ENCODE measurements at places on chromosomes 5 and 9.
A peak's percentile ranks its signal among the peaks of the same experiment; 100 is the strongest.

- no peak for DNase-seq
Observed at GRCh38 chr5:137902408-137903133, 13.3 kb downstream of the PKD2L2 start.

DNA sequence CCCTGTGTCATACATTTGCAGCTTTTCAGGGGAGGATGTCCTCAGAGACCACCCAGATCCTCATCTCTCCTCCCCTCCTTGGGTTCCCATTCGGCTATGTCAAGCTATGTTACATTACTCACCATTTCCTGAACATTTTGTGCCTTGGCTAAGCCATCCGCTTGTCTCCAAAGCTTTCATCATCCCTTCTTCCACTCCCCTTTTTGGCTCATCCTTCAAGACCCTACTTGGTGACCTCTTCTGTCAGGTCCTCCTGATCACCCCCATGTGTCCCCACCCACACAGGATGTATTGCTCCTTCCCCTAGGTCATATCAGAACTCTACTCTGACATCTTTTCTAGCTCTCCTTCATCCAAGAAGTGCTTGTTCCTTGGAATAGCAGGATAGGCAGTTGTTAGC, 81.8 kb downstream of the BOD1 start:
- DNase-seq = no peak

- DNase-seq = no peak
Observed at GRCh38 chr5:67146574-67146973, 50.0 kb downstream of the CD180 start.

- no peak for DNase-seq
Observed at GRCh38 chr9:77943057-77943456, 88.6 kb downstream of the GNAQ start.

DNA sequence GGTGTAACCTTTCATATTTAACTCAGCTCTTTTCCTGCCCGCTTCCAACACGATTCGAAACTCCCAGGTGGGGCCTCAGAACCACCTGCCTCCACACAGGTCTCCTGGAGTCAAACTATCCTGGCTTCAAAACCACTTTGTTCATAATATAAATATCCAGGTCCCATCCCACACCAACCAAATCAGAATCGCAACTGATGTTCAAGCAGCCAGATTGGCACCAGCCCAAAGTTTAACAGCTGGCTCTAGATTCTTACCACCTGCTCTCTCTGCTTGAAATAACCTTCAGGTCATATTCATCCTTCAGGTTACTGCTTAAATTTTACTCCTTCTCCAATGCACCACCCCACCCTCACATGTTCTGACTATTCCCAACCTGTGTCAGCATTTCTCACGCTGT, 231.4 kb upstream of the TRPM3 start:
- no peak for DNase-seq

GRCh38 chr5:157571357-157571827, 4.2 kb downstream of the ADAM19 start:
- DNase-seq = no peak

GRCh38 chr5:82595113-82595512, 317.0 kb upstream of the RPS23 start:
- no peak for DNase-seq

DNA sequence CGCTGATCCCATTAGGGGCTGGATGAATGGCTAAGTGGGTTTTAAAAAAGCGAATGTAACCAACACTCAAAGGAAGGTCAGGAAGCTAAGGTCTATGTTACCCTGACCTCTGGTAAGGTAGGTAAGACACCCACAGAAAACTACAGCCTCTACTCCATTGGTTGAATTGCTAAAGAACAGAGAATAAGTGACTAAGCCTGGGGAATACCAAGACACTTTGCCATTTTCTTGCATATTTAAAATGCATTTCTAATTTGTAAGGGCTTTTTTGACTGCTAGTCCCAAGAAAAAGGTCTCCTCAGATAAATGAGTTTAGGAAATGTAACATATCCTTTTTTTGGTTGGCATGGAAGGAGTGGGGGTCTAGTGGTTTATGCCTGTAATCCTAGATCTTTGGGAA, 368.7 kb downstream of the BNC2 start:
- DNase-seq = no peak

DNA sequence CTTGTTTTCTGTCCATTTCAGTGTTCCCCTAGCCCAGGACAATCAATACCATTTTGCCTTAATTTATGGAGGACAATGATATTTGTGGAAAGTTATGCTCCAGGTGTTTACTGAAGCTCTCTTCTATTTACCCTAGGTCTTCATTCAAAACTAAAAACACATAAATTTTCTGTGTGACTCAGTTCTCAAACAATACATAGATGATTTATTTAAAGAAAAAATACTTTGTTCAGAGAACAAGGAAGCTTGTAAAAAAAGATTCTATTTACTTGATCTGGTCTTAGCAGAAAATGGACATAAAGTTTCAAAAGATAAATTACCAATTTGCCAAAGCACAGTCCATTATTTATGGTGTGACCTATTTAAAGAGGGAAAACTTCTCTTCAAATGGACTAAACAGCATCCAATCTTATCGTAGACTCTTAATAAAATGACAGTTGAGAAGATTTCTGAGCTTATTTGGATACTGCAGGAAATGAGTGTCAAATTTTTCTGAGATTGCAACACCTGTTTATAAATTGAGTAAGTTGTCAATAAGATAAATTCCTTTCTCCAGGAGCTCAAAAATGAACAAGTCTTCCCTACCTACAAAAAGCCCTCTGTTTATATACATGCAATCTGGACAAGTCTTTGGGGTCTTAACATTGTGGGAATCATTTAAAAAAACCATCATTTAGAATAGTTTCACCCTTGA, 627.2 kb downstream of the PSAT1 start:
- DNase-seq = no peak

DNA sequence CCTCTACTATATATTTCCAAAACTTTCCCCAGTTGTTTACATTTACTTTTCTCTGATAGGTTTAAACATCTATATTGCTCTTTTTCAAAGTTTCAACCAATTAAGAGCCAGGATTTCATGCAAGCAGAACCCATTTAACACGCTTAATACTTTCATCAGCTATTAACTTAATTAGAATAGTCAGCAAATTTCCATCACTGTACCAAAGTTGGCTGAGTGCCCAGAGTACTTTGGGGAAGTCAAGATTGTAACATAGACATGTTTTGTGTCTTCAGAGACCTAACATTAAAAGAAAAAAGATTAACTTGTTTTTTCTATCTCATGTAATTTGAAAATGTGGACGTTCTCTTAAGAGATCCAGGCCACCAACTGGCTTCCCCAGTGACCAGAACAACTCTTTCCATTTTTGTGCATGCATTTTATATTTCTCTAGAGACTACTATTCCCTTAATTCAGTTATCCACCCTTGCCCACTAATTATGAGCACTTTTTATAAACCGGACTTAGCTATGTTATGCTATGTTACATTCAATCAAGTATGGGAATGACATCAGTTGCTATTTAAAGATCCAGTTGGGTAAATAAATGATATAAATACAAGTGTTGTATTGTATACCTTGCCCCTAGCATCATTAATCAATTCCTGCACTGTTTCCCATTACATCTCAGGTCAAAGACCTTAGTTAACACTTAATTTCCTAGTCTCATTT, 478.1 kb upstream of the NMUR2 start:
- DNase-seq = no peak

GRCh38 chr5:124908581-124909451, 162.4 kb upstream of the ZNF608 start:
- DNase-seq = no peak

- no peak for DNase-seq
Observed at GRCh38 chr5:135133181-135133580, 99.2 kb upstream of the PITX1 start.

- DNase-seq = no peak
Observed at GRCh38 chr5:152397581-152397980, 7.5 kb downstream of the NMUR2 start.

DNA sequence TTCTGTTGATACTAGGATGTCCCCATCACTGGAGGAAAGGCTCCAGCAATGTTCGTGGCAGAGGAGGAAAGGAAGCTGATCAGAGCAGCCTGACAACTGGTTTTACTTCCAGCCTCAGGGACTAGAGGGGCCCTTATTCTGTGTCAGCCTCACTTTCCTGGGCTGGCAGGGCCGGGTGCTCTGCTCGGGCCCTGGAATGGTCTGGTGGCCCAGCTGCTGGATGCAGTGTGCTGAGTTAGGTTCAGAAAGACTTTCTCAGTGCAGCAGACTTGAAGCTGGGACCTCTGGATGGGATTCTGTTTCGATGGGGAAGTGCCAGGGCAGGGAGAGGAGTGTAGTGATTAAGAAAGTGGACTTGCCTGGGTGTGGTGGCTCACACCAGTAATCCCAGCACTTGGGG, 81.0 kb downstream of the MACROH2A1 start:
- no peak for DNase-seq

GRCh38 chr5:54370982-54371381, 60.6 kb upstream of the ARL15 start:
- DNase-seq = no peak

DNA sequence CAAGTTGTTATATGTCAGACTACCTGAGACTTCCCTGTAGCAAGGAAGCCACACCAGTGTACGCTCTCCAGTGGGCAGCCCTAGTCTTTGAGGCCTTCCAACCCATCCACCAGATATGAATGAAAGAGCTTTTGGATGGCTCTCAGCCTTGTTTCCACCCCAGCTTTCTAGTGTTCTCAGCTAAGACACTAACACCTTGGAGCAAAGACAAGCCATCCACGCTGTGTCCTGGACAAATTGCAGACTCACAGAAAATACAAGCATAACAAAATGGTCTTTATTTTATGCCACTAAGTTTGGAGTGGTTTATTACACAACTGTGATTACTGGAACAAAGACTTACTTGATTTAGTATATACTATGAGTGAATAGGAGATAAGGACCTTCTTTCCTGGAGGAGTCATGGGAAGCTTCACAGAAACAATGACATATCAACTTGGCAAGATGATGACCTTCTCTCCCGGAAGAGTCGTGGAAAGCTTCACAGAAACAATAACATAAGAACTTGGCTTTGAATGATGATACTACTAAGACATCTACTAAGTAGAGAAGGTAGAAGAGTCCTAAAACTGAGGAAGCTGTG, 134.0 kb upstream of the VCAN start:
- no peak for DNase-seq

GRCh38 chr5:1174122-1174936, 27.1 kb upstream of the SLC6A19 start:
- peak; percentile 81 for DNase-seq

GRCh38 chr5:17024686-17025180, 88.6 kb upstream of the MYO10 start:
- peak; percentile 73 for DNase-seq

- DNase-seq = no peak
Observed at GRCh38 chr5:20949636-20950035, 961.6 kb upstream of the CDH18 start.

DNA sequence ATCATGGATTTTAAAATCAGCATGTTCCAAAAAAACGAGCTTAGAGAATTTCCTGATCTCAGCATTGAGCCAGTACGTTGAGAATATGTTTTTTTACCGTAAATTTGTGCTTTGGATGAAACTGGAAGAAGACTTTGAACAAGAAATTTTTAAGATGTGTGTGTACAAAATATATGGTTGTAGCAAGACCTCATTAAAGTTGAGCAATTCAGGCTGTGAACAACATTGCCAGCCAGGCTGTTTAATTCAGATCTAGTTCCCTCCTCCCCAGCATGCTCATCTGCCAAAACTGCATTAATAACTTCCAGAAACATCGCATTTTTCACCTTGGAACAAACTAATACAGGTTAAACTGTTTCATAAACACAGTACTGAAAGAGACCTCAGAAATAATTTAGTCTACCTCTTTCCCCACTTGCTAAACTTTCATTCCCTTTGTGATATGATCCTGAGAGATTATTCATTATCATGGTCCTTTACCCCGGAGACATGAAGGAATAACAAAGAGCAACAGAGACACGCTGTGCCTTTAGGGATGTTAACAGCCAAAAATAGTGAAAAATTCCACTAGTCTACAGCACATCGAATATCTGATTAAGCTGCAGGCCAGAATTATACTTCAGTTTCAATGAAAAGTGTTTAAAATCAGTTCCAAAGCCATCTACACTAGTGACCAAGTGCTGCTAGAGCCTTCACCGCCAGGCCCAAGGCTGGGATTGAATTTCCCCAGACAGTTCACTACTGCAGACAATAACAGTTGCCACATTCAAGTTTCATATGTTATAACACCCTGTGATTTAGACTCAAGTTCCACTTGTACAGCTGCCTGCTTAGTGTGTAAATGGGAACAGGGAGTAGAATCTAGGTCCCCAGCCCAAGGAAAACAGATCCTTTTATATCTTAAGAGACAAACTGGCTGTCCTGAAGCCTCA, 89.6 kb downstream of the EFNA5 start:
- DNase-seq = peak; percentile 41

GRCh38 chr5:419970-420369, 23.0 kb upstream of the EXOC3 start:
- DNase-seq = no peak

DNA sequence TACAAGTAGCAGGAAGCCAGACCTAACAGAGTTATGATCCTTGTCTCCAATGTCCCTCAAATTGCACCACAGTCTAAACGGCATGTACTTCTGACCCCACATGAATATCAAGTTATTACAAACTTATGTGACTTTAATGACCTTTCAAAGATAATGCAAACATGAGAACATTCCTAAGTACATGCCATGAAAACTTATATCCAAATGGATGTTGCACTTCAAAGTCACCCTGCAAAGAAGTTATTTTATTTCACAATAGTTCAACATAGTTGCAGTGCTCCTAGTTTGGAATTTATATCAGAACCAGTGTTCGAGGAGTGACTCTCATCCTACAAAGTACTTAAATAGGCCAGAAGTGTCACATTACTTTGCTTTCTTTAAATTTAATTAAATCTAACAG, 41.2 kb upstream of the ITGA1 start:
- peak; percentile 33 for DNase-seq

GRCh38 chr5:150999704-151000442, 20.5 kb upstream of the GPX3 start:
- DNase-seq = no peak

DNA sequence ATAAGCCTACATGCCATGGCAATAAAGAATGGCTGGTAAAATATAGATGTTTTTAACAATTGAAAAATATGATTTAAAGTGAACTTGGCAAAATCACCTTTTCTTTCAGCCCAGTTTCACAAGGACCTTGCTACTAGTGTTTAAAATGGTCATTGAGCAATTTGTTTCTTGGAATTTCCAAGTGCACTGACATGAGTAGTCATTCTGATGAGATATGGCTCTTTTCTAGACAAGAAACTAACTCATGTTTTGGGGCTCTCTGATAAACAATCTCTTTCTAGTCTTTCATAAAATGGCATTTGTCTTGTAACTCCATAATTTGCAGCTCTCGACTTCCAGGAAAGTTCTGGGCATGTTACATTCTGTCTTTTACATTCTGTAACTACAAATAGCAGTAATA, 176.8 kb downstream of the NR2F1-AS1 start:
- DNase-seq = no peak

- no peak for DNase-seq
Observed at GRCh38 chr9:34505370-34506120, 17.2 kb downstream of the ENHO start.
